Choroid plexus epithelial cell (primary cell): ENCODE measurements at places on chromosomes 7 and 10.
A peak's percentile ranks its signal among the peaks of the same experiment; 100 is the strongest.

DNA sequence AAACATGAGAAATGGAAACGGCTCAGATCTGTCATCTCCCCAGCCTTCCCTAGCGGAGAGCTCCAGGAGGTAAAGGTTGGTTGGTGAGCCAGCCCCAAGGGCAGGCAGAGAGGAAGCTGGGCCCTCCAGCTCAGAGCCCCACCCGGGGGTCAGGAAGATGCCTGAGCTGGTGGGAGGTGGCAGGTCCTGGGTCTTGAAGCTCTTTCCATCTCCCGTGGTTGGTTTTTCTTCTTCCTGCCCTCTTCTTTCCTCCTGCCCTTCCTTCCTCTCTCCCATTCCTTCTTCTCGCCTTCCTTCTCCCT, 384.2 kb upstream of the FOXK1 start:
- no peak for DNase-seq

DNA sequence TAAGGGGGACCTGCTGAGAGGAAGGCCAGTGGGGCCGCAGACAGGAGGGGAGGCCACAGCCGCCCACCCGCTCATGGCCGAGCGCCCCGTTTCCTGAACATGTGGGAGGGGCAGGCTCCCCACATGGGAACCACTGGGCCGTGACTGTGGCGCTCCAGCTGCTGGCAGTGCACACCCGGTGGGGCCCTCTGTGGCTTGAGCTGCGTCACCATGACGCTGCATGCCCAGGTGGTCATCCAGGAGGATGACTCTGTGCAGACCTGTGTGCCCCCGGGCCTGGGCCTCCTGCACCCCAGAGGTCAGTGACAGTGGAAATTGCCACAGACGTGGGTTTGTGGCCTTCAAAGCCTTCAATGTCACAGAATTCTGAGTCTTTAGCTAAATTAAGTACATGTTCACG, 85.1 kb downstream of the MGMT start:
- DNase-seq = no peak

GRCh38 chr10:133438711-133439273, 14.4 kb upstream of the SPRN start:
- DNase-seq = peak; percentile 44

GRCh38 chr7:151185762-151186639, 1.0 kb downstream of the ASB10 start:
- no peak for DNase-seq

- no peak for DNase-seq
These were observed 71.3 kb downstream of the PAX2 start for GRCh38 chr10:100816671-100817070.

- DNase-seq = peak; percentile 53
These were observed 55.2 kb upstream of the TNRC18 start for GRCh38 chr7:5478568-5479430.

- no peak for DNase-seq
These were observed 101.1 kb upstream of the RET start for GRCh38 chr10:42975558-42976340.

DNA sequence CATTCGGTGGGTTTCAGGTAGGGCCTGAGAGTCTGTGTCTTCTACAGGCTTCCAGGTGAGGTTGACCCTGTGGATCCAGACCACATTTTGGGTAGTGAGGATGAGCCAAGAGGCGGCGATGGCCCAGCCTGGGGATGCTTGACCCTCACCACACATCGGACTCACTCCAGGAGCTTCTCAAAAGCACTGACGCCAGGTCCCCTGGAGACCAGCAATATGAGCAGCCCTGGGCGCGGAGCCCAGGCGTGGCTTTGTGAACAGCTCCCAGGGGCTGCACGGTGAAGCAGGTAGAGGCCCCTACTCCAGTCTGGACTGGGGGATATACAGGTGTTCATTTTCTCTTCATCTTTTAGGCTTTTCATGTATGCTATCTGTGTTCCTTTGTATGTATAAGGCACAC, 139.7 kb upstream of the PCBD1 start:
- DNase-seq = no peak

DNA sequence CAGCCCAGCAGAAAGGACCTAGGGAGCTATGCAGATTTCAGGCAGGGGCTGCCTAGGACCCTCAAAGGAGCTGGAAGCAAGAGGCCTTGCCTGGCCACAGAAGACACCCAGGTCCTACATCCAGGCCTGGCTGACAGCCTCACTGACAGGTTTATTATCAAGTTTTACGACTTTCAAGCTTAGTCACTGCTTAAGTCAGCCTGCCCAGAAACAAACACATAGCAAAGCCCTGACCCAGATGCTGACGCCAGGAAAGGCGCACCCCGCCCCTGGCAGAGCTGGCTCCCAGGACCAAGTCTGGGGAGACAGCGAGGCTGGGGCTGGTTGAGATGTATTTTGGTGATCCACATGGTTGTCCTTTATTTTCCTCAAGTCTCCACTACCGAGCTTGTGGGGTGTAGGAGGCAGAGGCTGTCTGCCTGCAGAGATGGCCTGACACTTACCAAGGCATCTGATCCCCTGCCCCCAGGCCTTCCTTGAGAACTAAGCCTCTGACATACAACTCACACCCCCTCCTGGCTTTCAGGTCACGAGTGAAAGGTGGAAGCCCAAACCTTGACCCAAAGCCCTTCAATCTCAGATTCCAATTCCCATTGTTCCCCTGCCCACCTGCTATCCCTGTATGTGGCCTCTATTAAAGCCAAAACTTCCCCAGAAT, 80.7 kb upstream of the EMX2 start:
- DNase-seq = peak; percentile 48

GRCh38 chr10:126387041-126387921, 996 bp downstream of the ADAM12 start:
- DNase-seq = peak; percentile 83

DNA sequence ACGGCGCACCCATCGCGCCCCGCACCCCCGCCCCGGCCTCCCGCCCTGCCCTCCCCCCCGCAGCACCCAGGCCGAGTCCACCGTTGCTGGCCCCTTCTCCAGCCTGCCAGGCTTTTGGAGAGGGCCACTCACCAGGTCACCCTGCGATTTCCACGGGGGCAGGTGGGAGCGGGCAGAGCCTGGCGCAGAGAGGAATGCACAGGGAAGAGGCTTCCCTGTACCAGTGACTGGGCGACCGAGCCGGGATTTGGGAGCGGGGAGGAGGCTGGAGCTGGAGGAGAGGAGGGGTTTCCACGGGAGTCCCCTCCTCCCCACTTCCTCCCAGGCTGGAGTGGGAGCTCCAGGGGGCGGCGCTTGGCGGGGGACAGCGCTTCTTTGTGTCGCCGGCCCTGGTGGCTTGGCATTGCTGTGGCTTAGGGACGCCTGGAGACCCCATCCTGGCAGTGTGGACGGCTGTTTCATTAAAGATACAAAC, 19.3 kb downstream of the TCAF1 start:
- DNase-seq = peak; percentile 63

- DNase-seq = no peak
These were observed 371.0 kb downstream of the DPP6 start for GRCh38 chr7:154423231-154423630.

- DNase-seq = peak; percentile 49
These were observed 89.3 kb downstream of the MKI67 start for GRCh38 chr10:128036746-128037543.

DNA sequence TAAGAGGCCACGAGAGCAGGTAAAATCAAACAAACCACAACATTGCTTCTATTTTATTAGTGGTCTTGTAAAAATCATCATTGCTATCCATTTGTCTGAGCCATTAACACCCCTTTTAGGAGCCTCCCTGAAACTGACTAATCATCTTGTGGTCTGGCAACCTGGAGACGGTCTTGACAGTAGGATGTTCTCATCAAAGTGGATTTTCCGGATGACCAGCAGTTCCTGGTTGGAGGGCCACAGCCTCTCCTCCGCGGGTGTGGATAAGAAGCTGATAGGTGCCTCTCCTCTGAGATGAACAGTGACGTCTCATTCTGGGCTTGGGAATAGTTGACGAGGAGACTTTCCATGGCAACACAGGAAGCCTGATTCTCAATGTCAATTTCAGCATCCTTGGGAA, 490.7 kb downstream of the TYW1 start:
- no peak for DNase-seq

- peak; percentile 21 for DNase-seq
These were observed 25.5 kb downstream of the PHF14 start for GRCh38 chr7:10998996-10999757.
